ENCODE measurements at places on chromosomes 2 and 18. TPM values are rescaled to one million over a fixed set of nuclear protein-coding genes. Genes with fewer than 3 reads are reported as not detected.

PLB1 gene
- total RNA-seq: 1.8 TPM

DNA sequence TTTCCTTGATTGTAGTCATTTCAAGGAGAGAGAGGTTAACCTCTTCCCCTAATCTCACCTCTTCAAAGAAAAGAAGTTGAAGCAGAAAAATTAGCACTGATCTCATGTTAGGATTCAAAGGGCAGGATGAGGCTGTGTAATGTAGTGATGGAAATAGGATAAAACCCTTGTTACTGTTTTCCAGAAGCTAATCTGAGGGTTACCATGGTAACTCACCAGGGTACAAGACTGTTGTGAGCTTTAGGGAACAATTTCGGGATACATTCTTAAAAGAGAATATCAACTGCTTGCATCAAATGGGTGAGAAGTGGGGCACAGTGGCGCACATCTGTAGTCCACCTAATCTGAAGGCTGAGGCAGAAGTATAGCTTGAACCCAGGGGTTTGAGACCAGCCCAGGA, 64.9 kb upstream of the SLC39A10 start:
- no peak for DNase-seq

HOXD9 gene
- not detected for total RNA-seq

ALPI gene
- total RNA-seq: not detected

DNA sequence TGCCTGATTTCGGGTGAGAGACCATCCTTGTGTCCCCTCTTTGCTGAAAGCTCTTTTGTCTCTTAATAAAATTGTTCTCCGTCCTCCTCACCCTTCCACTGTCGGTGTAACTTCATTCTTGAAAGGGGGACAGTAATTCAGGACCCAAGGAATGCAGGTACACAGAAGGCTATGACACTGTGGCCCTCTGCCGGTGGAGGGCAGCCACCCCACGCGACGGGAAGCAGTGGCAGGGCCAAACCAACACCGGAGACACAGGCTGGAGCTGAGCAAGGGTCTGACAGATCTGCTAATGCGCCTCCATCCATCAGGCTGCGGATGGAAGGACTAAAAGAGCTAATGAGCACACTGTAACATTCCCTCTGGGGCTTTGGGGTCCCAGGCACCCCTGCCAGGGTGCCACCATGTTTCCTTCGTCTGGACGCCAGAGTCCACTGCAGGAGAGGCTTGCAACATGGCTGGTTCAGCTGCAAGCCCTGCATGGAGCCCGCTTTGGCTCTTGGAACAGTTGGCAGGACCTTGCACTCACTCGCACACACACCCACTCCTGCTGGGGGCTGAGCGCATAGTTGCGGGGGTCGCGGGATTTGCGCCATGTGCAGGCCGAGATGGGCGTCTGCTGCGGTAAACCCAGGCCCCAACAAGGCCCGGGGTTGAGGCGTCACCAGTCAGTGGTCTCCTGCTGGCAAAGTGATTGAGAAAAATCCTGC, 544.1 kb upstream of the CDH7 start:
- no peak for DNase-seq

GRCh38 chr2:172072706-172073105, 12.6 kb upstream of the DLX1 start:
- DNase-seq: no peak

- no peak for DNase-seq
These were observed 516.8 kb upstream of the FANCL start for GRCh38 chr2:58757971-58758370.

C1GALT1C1L gene
- total RNA-seq: 0.74 TPM

Measured in activated T-helper 2 cell treated with anti-CD3 and anti-CD28 coated beads, Interferon-gamma antibody, Interleukin-2, Interleukin-4, amounts not matched to agents 10 μg/mL and 5 μg/mL and 100 μg/mL, durations not matched to agents 14 hours and 24 hours and 36 hours (primary cell).